ENCODE measurements at places on chromosomes 3 and 15. TPM values are rescaled to one million over a fixed set of nuclear protein-coding genes. Genes with fewer than 3 reads are reported as not detected.

SYNM gene
- 11.9 TPM for total RNA-seq

SHC4 gene
- 9.5 TPM for total RNA-seq

ARGFX gene
- total RNA-seq, result not detected

SLC28A2 gene
- not detected for total RNA-seq

- peak; percentile 83 for DNase-seq
Observed at GRCh38 chr15:69475769-69476358, 23.2 kb downstream of the RPLP1 start.

DNA sequence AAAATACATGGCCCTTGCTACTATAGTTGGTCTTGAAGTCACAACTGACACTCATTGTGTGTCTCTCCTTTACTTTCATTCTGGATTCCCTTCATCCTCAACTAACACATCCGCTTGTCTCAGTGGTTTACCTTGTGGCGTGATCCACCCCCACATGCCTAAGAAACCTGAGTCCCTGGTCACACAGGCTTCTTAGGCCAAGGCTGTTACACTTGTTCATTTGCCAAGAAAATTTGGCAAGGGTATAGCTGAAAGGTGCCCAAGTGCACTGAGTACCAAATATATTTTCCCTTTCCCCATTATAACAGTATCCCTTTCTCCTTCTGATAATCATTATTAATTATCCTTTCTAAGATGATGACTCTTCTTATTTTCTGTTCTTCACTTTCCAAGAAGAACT, 207.6 kb upstream of the STAC start:
- peak; percentile 53 for DNase-seq
